ENCODE measurements at places on chromosomes 7 and 10.

- no peak for DNase-seq
These were observed 112.2 kb downstream of the MYL10 start for GRCh38 chr7:101516851-101517250.

- peak; percentile 96 for DNase-seq
These were observed 1187.9 kb downstream of the XPNPEP1 start for GRCh38 chr10:108735380-108735779.

DNA sequence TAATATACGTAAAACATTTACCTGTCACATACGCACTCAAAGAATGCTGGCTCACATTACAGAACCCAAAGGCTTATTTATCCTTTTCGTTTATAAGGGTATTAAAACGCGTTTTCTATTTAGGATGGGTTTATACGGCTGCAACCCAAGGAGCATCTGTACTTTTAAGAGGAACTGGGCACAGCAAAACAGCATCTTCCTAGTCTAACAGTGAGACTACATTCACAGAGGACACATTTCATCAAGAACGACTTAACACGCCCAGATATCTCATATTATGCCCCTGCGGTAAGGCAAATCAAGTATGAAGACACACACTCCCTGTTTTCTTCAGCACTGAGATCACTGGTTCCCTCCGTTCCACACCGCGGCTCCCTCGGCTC, 533 bp upstream of the DMTF1 start:
- DNase-seq: no peak

GRCh38 chr7:115869190-115869589, 161.4 kb downstream of the TFEC start:
- peak; percentile 45 for DNase-seq

- DNase-seq: no peak
These were observed 49.5 kb upstream of the CALD1 start for GRCh38 chr7:134729895-134730294.

- DNase-seq: no peak
These were observed 113.6 kb upstream of the ZMIZ1 start for GRCh38 chr10:78955206-78955605.

- DNase-seq: no peak
These were observed 78.4 kb upstream of the LEP start for GRCh38 chr7:128162666-128163065.

GRCh38 chr7:106858618-106859532, 6.2 kb upstream of the PIK3CG start:
- no peak for DNase-seq

DNA sequence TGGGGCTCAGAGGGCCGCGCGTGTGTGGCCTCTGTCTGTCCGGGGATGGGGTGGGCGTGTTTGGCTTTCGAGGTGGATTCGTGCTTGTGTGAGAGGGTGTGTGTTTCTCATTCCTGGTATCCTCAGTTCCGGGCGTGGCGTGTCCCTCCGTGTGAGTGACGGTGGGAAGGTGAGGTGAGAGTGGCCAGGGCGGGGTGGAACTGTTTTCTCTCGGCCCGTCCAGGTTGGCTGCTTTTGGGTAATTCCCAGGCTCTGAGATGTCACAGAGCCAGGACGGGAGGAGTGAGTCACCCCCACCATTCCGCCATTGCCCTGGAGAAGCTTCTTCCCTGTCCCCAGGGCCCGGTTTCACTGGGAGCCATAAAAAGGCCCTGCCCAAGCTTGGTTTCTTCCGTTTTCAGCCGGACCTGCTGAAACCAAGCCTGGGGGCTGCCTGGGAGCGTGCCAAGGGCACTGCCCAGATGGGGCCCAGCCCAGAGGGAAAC, 21.3 kb upstream of the CLDN4 start:
- DNase-seq: no peak

GRCh38 chr10:77072361-77072835, 565.2 kb downstream of the KCNMA1 start:
- DNase-seq: no peak

- DNase-seq: no peak
These were observed 3.5 kb upstream of the MGAM start for GRCh38 chr7:141992156-141992555.

- no peak for DNase-seq
These were observed 51.2 kb upstream of the LRRC4 start for GRCh38 chr7:128082431-128082830.

GRCh38 chr10:27104919-27105318, 4.6 kb upstream of the ANKRD26 start:
- DNase-seq: no peak

GRCh38 chr7:22278660-22279059, 78.3 kb downstream of the RAPGEF5 start:
- no peak for DNase-seq

- DNase-seq: peak; percentile 86
These were observed 1.7 kb upstream of the TBATA start for GRCh38 chr10:70786799-70787415.

DNA sequence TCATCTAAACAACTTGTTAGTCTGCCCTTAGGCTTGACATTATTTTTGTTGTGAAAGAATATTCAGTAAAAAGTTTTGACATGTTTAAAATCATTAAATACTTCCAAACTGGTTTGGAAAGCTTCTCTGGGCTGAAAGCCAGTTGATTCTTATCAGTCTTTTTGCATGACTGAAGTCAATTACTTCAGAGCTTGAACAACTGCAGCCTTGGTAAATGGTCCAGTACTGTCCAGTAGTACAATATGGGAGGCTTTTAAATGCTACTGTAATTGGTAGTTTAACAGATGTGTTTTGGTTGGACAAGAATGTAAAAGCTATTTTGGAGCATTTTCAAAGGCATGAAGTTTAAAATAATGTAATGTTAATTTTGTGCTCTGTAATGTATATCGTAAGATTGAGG, 103.4 kb downstream of the SDK1 start:
- DNase-seq: peak; percentile 48

DNA sequence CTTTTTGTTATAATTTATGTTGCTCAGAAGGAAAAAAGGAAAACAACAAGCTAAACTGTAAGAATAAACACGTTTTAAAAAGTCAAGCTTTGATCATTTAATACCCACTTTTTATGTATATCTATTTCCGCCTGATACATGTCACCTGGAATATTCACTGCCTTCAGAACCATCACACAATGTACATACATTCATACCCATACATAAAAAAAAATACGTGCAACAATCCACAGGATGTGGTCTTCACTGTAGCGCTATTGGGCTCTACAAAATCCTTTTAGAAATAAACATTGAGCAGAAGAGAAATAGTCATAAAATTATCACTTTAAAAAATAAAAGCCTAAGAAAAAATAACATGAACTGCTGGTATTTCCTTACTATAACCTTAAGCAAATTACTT, 1078.9 kb upstream of the LRRTM3 start:
- no peak for DNase-seq

DNA sequence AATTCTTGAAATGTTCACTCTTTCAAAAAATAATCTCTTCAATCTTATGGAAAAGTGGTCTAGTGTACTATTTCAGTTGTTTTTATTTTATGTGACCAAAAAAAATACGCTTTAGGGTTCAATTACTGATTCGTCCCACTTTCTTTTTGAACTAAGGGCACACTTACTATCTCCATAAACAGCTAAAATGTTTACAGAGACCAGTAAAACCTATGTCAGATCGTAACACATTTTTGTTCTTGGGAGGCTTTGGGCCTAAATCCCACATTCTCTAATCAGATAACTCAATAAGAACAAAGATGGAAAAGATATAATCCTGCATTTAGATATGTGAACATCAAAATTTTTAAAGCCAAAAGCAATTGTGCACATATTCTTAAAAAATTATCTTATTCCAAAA, 29.8 kb upstream of the EPC1 start:
- DNase-seq: no peak

DNA sequence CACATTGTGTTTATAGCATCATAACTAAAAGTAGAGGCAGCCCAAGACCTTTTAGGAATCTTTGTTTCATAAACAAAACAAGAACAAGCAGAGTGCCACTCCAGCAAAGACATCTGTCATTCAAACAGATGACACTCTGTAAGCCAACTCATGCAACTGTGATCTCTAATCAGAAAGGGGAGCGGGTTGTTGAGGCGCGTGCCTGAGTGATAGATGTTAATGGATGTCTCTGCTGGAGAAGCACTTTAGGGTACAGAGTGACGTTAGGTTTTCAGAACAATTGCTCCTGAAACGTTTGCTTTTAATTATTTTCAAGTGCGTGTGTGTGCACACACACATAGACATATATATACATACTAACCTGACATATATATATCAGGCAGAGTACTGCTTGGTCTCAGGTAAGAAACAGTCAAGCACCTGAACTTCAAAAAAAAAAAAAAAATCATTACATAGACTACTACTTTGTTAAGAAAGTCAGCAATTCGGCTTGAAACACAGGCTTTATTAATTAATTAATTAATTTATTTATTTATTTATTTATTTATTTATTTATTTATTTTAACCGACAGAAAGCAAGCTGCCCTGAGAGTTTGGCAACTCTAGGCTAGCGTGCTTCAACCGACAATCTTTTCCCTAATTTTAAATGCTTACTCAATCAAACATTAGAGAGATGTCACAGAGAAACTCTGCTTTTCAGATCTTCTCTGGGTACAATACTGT, 109.1 kb downstream of the POU6F2 start:
- DNase-seq: no peak

DNA sequence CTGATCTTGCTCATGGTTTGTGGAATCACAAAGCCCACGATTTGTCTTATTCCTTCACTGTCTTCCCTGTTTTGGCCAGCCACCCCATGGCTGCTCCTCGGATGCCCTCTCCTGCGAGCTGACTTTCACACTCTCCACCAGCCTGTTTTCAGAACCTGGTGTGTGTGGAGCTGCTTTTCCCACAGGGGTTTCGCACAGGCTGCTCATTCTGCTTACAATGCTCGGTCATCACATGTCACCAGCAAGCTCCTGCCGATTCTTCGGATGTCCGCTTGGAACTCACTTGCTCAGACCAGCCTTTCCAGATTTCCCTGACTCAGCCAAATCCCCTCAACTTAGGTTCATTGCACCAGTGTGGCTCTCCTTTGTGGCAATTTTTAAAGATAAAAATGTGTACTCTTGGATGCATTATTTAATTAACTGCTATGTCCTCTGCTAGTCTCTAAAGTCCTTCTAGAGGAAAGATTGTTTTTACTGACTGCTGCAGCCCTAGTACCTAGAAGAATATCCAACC, 1018.6 kb upstream of the LRRTM3 start:
- no peak for DNase-seq

- peak; percentile 86 for DNase-seq
These were observed 149.4 kb upstream of the FERD3L start for GRCh38 chr7:19294619-19295018.

- DNase-seq: no peak
These were observed 25.7 kb upstream of the OSBPL3 start for GRCh38 chr7:25005658-25006057.

GRCh38 chr7:152336754-152337368, 98.9 kb downstream of the KMT2C start:
- peak; percentile 45 for DNase-seq

DNA sequence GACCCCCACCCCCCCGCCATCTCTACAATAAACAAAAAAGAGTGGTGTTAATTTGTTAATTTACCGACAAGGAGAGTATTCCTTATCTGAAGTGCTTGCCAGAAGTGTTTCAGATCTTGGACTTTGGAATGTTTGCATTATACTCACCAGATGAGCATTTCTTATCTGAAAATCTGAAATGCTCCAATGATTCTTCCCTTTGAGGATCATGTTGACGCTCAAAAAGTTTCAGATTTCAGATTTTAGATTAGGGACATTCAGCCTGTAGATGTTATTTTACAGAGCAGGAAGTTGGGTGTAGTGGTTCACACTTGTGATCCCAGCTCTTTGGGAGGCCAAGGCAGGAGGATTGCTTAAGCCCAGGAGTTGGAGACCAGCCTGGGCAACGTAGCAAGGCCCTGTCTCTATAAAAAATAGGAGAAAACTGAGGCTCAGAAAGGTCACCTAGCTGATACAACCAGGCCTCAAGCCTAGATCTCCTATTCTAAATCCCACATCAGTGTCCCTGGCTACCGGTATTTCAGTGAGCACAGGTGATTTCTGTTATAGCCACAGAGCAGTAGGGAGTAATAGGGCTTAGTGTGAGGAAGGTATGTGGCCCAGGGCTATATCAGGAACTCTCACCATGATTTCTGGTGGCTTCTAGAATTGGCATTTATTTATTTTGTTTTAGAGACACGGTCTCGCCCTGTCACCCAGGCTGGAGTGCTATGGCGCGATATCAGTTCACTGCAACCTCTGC, 35.4 kb downstream of the TMEM120A start:
- DNase-seq: no peak

DNA sequence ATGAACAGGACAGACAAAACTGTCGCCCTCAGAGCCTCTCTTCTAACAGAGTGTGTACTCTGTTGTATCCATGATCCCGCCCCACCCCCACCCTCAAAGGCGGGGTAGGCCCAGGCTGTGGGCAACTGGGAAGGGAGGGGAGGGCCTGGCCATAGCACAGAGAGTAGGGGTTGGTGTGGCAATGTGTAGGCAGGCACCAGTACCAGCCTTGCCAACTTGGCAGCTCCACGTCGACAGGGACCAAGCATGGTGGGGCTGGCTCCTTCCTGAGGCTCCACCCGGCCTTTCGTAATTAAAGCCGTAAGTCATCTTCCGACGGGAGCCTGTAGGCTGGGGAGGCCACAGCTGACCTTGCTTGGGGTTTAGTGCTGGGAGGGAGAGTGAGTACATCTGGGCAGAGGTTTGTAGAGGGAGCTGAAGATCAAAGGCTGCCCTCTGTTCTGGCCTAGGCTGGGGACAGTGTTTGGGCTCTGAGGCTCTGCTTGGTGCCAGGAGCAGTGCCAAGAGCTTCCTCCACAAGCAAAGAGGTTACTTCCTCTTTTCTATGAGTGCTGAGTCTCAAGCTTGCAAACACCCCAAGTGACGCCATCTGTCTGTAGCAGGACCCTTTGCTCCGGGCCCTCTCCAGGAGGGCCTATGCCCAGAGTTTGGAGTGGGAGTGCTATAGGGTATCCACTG, 121.6 kb downstream of the C10orf105 start:
- no peak for DNase-seq

DNA sequence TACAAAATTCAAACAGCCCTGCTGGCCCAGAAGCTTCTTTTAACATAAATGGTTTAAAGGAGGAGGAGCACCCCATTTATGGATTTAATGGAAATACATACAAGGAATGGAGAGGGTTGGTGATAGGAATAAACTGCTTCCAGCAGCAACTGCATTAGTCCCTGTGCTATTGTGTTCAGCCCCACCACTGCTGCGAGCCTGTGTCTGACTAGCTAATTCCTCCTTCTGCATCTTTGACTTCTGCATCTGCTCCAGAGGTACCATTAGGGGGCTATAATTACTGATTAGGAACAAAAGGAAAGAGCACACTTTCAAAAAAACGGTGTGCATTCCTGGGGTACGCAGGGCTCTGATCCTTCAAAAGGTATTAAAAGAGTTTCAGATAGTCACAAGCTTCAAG, 24.8 kb downstream of the CDCA7L start:
- no peak for DNase-seq

- DNase-seq: no peak
These were observed 567.8 kb upstream of the NRG3 start for GRCh38 chr10:81306971-81307782.

- DNase-seq: peak; percentile 89
These were observed 52.2 kb downstream of the KMT2C start for GRCh38 chr7:152383341-152384234.

GRCh38 chr7:87961754-87962153, 27.7 kb downstream of the ADAM22 start:
- DNase-seq: no peak
